ENCODE measurements at places on chromosomes 16 and 17. TPM values are rescaled to one million over a fixed set of nuclear protein-coding genes. Genes with fewer than 3 reads are reported as not detected.

Gene C17orf78
- not detected for total RNA-seq

DNA sequence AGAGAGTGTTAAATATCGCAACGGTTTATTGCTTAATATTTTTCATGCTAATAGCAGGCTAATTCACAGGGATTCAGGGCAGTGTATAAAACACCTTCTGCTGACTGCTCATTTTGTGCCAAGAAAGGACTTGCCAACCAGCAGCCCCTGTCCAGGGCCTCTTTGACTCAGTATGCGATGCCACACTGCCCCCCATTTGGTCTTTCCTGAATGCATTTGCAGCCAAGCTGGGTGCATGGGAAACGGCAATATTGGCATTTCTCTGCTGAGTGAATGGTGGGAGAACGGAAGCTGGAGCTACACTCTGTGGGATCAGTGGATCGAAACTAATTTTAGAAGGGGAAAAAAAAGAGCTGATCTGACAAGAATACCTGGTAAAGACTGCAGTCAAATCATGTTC, 152.9 kb upstream of the C16orf82 start:
- no peaks in the 10 kb centered on the region for H3K36me3 ChIP-seq
- no peak for DNase-seq
- H3K27me3 ChIP-seq: peaks cover 6% of the 10 kb centered on the region
- H3K4me3 ChIP-seq: no peak overlapping the region
- no peaks in the 10 kb centered on the region for H3K4me1 ChIP-seq

DNA sequence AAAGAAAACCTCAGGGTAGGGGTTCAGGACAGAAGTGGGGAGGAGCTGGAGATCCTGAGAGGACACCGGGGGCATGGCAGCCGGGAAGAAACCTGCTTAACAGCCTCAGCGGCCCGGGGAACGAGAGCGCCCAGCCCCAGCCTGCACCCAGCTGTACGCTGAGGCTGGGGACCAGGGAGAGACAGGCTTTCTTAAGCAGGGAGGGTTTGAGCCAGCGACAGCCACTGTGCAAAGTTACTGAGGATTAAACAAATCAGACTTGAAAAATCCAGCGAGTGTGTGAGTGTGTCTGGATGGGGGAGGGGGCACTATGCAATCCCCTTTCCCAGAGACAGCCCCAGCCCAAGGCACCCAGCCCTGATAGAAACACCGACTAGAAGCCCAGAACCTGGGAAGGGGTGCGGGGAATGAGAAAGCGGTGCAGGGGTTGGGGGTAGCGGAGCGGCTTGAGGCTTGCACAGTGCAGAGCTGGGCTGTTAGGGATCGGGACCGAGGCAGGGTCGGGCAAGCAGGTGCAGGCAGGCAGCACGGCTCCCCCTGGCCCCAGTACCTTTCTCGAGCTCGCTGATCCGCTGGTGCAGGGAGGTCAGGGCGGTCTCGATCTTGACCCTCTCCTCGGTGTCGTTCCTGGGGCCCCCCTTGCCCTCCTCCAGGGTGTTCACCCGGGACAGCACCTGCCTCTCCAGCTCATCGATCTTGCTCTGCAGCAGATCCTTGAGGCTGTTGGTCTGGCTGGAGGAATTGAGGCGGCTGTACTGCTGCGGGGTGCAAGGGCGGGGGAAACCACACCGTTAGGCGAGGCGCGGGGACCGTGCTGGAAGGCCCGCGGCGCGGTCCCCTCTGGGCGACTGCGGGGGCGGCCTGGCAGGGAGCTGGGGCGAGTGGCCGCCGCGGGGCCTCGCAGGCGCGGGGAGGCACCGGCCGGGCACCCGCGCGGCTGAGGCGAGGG, 1.2 kb downstream of the NPTX1 start:
- peaks cover 62% of the 10 kb centered on the region for H3K27me3 ChIP-seq
- no peak for DNase-seq
- H3K4me1 ChIP-seq: peaks cover 12% of the 10 kb centered on the region
- H3K27ac ChIP-seq: no peak overlapping the region

Gene GPR179
- total RNA-seq: not detected

- peaks cover 13% of the 10 kb centered on the region for H3K4me1 ChIP-seq
- H3K4me3 ChIP-seq: no peak overlapping the region
- peaks cover 2% of the 10 kb centered on the region for H3K27me3 ChIP-seq
- peaks cover 5% of the 10 kb centered on the region for H3K36me3 ChIP-seq
These were observed 8.9 kb downstream of the CBX4 start for GRCh38 chr17:79830303-79830702.

DNA sequence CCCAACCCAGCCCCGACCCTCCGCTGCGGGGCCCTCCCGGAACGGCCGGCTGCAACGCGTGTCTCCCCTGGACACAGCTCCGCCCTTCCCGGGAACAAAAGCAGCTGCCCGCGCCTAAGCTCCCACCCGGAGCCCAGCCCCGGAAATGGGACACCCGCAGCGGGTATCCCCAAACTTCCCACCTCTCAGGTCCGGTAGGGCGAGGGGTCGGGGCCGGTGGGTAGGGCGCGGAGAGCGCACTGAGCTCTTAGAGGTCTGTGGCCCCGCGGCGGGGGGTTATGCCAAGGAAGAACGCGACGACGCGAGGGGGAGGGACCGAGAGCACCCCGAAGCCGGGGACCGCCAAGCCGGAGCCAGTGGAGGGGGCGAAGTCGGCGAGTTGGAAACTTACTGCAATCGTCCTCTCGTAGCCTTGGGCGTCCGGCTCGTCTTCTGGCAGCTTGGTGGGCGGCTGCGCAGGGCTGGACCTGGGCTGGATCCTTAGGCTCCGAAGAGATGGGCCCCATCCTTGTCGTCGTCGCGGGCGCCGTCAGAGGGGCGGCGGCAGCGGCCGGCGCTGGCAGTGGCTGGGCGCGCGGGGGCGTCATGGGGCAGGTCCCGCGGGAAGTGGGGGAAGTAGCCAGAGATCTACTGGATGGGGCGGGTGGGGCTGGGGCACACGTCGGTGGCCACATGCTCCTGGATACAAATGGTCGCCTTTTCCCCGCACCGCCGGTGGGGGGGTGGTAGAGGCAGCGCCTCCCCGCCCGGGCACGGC, 6.9 kb downstream of the USP6 start:
- peaks cover 37% of the 10 kb centered on the region for H3K27me3 ChIP-seq
- no peaks in the 10 kb centered on the region for H3K36me3 ChIP-seq
- no peak for DNase-seq

DNA sequence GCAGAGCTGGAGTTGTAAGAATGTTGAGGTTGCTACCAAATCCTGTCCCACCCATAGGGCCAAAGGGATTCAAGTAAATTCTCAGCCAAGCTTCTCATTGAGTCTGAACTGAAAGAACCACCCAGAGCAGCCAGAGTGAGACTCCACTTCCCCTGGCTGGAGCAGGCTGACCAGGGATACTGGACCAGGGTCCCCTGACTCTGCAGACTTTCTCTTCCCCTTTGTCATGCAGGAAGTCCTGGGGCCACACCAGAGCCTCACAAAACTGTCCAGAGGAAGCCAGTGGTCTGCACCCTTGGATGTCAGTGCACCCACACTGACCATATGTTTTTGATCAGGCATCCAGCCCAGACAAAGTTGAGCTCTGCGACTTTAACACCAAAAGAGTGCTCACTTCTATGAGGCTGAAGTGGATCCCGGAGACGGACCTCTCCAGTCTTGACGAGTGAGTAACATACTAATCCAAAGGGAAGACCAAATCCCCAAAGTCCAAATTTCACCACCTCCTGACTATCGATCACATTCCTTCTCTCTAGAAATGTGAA, 4.1 kb downstream of the NXN start:
- H3K36me3 ChIP-seq: peaks cover 24% of the 10 kb centered on the region
- peak; percentile 50 for DNase-seq
- H3K27me3 ChIP-seq: peaks cover 1% of the 10 kb centered on the region
- H3K27ac ChIP-seq: peak overlapping the region; percentile 80
- H3K4me1 ChIP-seq: peaks cover 52% of the 10 kb centered on the region

GRCh38 chr17:42518755-42519545, 17.1 kb upstream of the NAGLU start:
- peak; percentile 6 for DNase-seq
- peak overlapping the region; percentile 97 for H3K27ac ChIP-seq
- H3K27me3 ChIP-seq: peaks cover 6% of the 10 kb centered on the region
- H3K36me3 ChIP-seq: peaks cover 20% of the 10 kb centered on the region

GRCh38 chr17:79075861-79076406, 1.3 kb downstream of the ENGASE start:
- peaks cover 11% of the 10 kb centered on the region for H3K4me1 ChIP-seq
- no peak overlapping the region for H3K27ac ChIP-seq
- DNase-seq: no peak
- H3K36me3 ChIP-seq: no peaks in the 10 kb centered on the region

DNA sequence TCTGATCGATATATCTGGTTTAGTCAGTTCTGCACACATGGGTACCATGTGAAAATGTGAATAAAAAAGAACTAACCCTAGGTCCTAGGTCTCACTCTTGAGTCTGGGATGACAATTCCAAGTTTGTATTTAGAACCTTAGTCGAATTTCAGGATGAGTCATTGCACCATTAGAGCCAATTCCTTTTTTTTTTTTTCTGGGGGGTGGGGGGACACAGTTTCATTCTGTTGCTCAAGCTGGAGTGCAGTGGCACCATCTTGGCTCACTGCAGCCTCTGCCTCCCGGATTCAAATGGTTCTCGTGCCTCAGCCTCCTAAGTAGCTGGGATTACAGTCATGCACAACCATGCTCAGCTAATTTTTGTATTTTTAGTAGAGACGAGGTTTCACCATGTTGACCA, 41.6 kb downstream of the SPAG9 start:
- peaks cover 23% of the 10 kb centered on the region for H3K36me3 ChIP-seq
- peak overlapping the region; percentile 2 for H3K27ac ChIP-seq
- peak; percentile 18 for DNase-seq
- H3K4me3 ChIP-seq: no peak overlapping the region
- H3K27me3 ChIP-seq: no peaks in the 10 kb centered on the region

- no peak for DNase-seq
- H3K4me1 ChIP-seq: no peaks in the 10 kb centered on the region
- no peaks in the 10 kb centered on the region for H3K36me3 ChIP-seq
- no peaks in the 10 kb centered on the region for H3K27me3 ChIP-seq
These were observed 60.5 kb downstream of the ACSM2B start for GRCh38 chr16:20515688-20516090.

GRCh38 chr16:8600144-8600775, 9.9 kb upstream of the TMEM114 start:
- no peaks in the 10 kb centered on the region for H3K36me3 ChIP-seq
- H3K4me3 ChIP-seq: no peak overlapping the region

DNA sequence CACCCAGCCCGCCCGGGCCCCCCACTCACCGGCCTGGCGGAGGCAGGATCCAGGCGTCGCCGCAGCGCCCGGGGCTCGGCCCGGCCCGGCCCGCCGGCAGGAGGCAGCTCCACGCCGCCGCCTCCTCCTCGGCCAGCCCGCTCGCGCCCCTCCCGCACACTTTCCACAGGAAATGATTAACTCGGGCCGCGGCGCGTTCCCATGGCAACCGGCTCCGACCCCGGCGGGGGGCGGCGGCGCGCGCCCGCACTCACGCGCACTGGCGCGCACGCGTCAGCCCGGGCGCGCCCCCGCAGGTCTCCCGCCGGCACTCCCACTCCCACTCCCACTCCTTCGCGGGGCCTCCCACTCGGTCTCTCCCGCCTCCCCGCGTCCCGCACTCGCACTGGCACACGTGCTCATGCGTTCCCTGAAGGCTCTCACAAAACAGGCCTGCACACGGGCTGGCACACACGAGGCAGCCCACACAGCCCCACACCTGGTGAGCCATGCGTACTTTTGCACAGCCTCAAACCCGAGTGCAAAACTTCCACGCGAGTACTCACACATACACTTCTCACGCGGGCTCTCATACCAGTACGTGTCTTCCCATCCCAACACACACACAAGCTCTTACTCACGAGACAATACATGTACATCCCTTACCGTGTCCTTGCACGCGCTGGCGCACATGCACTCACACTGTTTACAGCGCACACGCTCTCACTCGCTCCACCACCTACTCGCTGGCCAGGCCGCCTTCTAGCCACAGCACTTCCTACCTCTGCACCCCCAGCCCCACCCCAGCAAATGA, at the start of gene KIFC3:
KIFC3 (minus strand) TSS at position 151 of the 793 bp plus-strand sequence. CDS start 4,248 bp downstream, outside the sequence.
- peak; percentile 62 for DNase-seq
- H3K27ac ChIP-seq: peak within 1 kb of the TSS; percentile 99
- H3K4me3 ChIP-seq: peak within 1 kb of the TSS; percentile 96

DNA sequence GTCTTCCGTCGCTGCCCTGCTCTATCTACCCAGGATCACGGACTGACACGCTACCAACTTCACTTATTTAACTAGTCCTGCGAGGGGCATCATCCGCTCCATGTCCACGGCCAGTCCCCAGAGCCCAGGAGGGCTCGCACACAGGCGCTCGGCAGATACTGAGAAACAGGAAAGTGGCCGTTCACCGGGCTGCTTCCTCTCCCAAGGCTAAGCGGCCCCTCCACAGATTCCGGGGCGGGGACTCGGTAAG, 388 bp downstream of the OXLD1 start:
- peak overlapping the region; percentile 83 for H3K27ac ChIP-seq
- H3K27me3 ChIP-seq: peaks cover 1% of the 10 kb centered on the region
- H3K36me3 ChIP-seq: peaks cover 14% of the 10 kb centered on the region
- no peak for DNase-seq

DNA sequence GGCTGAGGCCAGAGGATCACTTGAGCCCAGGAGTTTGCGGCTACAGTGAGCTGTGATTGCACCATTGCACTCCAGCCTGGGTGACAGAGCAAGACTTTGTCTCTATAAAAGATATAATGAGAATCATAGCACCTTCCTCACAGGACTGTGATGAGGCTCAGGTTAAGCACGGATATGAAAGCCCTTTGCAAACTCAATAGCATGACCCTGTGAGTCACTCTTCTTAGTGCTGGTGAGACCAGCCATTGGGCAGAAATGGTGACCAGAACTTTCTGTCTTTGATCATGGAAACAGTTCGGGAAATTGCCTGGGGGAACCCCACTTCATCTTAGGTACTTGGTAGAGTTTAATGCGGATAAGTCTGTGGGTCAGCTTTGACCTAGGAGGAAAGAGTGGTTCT, 144.2 kb downstream of the PRKCB start:
- no peak for DNase-seq
- no peaks in the 10 kb centered on the region for H3K4me1 ChIP-seq
- H3K27me3 ChIP-seq: no peaks in the 10 kb centered on the region
- no peak overlapping the region for H3K27ac ChIP-seq

Gene FNDC8
- total RNA-seq: not detected

DNA sequence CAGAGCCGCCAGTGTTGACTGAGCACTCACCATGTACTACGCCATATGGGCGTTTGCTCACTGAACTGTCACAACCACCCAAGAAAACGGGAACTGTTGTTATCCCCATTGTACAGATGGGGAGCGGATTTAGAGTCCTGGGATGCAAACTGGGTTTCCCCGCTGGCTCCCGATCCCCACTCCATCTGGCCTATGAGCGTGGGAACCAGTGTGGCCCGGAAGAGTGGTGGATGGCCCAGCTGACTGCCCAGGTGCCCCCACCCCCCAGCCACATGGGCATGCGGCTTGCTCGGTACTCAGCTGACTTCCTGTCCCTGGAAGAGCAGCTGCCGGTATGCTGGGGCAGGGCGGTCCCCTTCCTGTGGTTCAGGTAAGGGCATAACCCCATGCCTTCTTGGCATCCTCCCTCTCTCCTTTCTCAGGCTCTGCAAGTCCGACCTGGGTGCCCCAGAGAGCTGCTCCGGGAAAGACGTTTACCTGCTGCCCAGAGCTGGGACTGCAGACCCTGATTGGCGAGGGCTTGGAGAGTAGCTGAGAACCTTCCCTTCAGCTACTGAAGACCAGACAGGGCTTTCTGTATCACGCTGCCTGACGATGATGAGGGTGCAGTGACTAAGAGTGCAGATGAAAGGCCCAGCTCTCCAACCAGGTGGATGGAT, 16.2 kb downstream of the SOCS3 start:
- H3K27me3 ChIP-seq: peaks cover 1% of the 10 kb centered on the region
- H3K36me3 ChIP-seq: no peaks in the 10 kb centered on the region
- peak overlapping the region; percentile 80 for H3K4me3 ChIP-seq
- H3K4me1 ChIP-seq: peaks cover 49% of the 10 kb centered on the region
